Dorsolateral prefrontal cortex (tissue), 122 donors: ENCODE measurements at places on chromosomes 4 and X. TPM values are rescaled to one million over a fixed set of nuclear protein-coding genes. Genes with fewer than 3 reads are reported as not detected.

The KLKB1 gene
- 5.0 TPM for total RNA-seq

The NSDHL gene
- 17.7 TPM for total RNA-seq

The BTK gene
- total RNA-seq = 2.5 TPM

- no peak for DNase-seq
These were observed 70.5 kb downstream of the GATB start for GRCh38 chr4:151690164-151690870.

DNA sequence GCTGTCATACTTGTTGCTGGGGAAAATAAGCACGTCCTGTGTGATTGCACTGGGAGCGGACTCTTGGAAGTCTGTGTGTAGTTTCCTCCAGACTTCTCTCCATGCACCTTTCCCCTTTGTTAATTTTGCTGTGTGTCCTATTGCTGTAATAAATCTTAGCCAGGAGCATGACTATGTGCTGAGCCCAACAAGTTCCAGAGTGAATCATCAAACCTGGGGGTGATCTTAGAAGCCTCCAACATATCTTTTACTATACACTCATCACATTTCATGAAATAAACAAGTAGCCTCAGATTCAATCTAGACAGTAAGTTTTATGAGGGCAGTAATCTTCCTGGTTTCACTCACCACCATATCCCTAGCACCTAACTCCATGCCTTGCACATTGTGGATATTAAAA, 43.3 kb upstream of the FGF13 start:
- DNase-seq = no peak

- DNase-seq = no peak
These were observed 27.9 kb downstream of the ABHD18 start for GRCh38 chr4:127993151-127993550.

DNA sequence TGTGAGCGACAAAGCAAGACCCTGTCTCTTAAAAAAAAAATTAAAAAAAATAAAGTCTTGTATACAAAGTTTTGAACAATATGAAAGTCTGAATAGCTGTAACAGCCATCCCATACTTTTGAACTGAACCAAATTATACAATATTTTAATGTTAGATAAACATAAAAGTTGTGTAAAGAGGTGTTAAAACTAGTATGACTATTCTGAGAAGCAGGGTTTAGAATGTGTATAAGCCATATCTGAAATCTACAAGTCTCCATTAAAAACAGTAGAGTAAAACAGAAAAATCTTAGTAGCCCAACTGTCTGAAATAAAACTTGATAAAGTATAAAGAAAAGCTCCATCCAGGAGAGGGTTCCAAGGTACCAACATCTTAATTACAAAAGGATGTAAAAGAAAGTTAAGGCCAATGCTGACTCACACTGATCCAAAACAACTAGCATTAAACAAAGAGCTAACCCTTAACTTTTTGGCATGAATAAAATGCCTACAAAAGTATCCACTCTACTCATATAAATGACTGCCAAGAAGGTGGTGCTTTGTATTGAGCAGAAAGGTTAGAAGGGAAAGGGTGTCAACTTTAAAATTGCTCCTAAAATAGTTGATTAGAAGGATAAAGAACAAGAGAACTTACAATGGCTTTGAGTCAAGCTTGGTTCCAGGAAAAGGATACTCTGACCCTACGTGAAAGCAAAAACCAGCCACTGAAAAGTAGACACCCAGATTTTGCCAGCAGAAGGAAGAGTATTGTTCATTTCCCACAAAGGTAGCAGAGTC, 18.5 kb downstream of the CNOT6L start:
- no peak for DNase-seq

DNA sequence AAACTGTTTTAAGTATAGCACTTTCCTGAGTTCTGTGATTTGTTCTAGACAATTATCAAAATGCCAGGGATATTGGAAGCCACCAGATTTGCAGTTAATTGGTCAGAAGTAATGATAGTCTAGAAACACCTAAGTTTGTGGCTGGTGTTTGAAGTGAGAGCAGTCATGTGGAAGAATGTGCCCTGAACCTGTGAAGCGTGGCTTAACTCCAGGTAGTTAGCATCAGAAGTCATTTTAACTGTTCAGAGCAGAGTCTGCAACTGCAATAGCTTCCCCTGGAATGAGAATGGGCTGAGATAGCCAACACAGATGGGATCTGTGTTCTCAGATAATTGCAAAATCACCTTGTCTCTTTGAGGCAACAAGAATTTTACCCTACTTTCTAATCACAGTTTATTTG, 255.1 kb upstream of the GK2 start:
- no peak for DNase-seq
